ENCODE measurements at places on chromosomes 1 and 21.

DNA sequence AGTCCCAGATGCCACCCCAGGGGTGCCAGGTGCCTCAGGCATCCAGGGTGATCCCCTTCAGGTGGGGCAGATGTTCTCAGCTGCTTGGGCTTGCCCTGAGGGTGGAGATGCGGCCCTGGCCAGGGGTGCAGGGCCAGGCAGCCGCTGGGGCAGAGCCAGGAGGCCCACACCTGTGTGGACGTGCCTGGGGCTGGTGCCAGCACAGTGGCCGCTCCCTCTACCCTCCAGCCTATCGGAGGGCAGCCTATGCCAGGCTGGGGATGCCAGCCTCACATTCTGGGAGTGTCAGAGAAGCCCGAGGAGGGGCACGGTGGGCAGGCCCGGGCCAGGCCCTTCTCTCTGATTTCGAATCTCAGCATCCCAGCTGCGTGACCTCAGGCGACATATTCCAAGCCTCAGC is 96.5 kb upstream of the WNT4 start:
- no peaks in the 10 kb centered on the region for H3K36me3 ChIP-seq
- no peak overlapping the region for H3K27ac ChIP-seq
- no peaks in the 10 kb centered on the region for H3K4me1 ChIP-seq
- no peak overlapping the region for H3K4me3 ChIP-seq
- no peak for DNase-seq

GRCh38 chr1:230589951-230590350 is 52.3 kb upstream of the COG2 start:
- H3K36me3 ChIP-seq = no peaks in the 10 kb centered on the region
- H3K4me3 ChIP-seq = no peak overlapping the region
- no peak overlapping the region for H3K27ac ChIP-seq
- no peaks in the 10 kb centered on the region for H3K27me3 ChIP-seq

- no peak overlapping the region for H3K4me3 ChIP-seq
- DNase-seq = no peak
- no peaks in the 10 kb centered on the region for H3K27me3 ChIP-seq
These were observed 68.0 kb downstream of the RUNX3 start for GRCh38 chr1:24861821-24862727.

DNA sequence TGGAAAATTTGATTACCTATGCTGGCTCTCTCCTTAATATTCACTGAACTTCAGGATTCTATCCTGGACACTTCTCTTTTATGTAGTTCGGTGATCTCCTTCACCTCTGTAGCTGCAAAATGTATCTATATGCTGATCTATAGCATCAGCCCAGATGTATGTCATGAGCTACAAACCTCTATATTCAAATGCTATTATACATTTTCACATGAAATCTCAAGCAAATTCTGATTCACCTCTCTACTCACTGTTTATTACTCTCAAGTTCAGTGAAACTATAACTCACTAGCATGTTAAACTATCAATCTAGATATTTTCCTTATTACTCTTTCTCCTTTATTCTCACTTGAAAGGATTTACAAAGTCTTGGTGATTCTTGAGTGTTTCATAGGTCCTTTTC is 52.2 kb downstream of the PTPRC start:
- DNase-seq = no peak
- no peak overlapping the region for H3K27ac ChIP-seq
- H3K36me3 ChIP-seq = no peaks in the 10 kb centered on the region
- H3K4me3 ChIP-seq = no peak overlapping the region

GRCh38 chr1:214106375-214106774 is 118.6 kb downstream of the PROX1 start:
- no peak overlapping the region for H3K4me3 ChIP-seq
- H3K27ac ChIP-seq = no peak overlapping the region
- no peaks in the 10 kb centered on the region for H3K36me3 ChIP-seq
- no peak for DNase-seq
- no peaks in the 10 kb centered on the region for H3K4me1 ChIP-seq

DNA sequence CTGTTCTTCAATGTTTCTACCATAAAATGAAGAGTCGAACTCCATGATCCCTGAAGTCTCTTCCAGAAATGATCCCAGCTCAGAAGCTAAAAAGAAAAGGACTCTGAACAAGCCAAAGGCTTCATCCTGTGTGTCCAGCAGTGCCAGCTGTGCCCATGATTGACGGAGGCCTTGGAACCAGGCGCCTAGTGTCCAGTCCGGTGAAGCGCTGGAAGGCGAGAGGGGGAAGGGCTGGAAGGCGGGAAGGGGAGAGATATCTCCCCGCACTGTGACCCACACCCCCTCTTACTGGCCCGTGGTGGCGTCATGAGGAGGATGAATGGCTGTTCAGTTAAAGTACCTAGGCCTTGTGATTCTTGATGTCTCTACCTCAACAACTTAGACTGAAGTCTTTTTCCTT is 10.4 kb upstream of the PLEKHA6 start:
- no peak for DNase-seq
- H3K4me3 ChIP-seq = no peak overlapping the region
- H3K27me3 ChIP-seq = no peaks in the 10 kb centered on the region
- H3K36me3 ChIP-seq = no peaks in the 10 kb centered on the region
- no peak overlapping the region for H3K27ac ChIP-seq

DNA sequence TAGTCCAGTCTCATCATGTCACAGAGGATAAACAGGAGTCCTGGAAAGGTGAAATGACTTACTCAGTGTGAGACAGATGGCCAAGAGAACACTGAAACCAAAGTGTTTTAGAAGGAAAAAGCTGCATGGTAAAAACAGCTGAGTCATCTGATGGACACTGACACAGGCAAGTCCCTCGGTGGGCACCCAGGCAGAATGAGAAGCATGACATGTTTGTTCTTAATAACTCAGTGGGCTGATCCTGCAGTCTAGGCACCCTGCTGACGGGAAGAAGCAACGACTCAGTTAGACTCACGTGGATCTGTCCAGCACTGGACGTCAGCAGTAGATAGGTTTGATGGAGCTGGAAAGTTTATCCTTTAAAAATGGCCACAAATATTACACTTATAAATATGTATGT is 116.9 kb downstream of the RGS7 start:
- H3K4me1 ChIP-seq = no peaks in the 10 kb centered on the region
- H3K27me3 ChIP-seq = no peaks in the 10 kb centered on the region
- no peak overlapping the region for H3K27ac ChIP-seq
- no peak overlapping the region for H3K4me3 ChIP-seq

DNA sequence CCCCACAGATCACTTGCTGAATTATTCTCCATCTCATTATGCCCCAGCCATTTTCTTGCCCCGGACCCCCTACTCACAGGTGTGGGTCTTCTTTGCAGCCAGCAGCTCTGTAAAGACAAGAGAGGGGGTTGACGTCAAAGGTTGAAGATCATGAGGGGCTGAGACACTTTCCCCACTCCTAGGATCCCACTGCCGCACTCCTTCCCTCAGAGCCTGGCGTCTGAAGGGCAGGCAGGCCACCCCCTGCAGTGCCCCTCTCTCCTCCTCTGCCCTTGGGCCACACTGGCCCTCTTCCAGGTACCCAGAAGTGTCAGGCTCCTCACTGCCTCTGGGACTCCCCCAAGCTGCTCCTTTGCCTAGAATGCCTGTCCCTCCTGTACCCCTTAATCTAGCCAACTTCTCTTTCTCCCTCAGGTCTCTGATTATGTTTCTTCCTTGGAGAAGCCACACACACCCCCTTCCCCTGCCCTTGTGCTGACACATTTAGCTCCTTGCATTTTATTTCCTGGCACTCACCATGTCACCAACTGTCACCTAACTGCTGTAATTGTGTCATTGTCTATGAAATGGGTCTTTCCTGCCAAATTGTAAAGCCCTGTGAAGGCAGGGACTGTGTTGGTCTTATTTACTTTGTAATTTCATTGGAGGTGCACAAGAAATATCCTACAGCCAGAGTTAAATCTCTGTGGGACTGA is 2.1 kb downstream of the RORC start:
- no peaks in the 10 kb centered on the region for H3K36me3 ChIP-seq
- no peak overlapping the region for H3K4me3 ChIP-seq
- DNase-seq = no peak
- no peak overlapping the region for H3K27ac ChIP-seq

- no peak overlapping the region for H3K27ac ChIP-seq
- H3K36me3 ChIP-seq = no peaks in the 10 kb centered on the region
- no peaks in the 10 kb centered on the region for H3K27me3 ChIP-seq
- H3K4me3 ChIP-seq = no peak overlapping the region
- no peaks in the 10 kb centered on the region for H3K4me1 ChIP-seq
These were observed 224.7 kb upstream of the GJB5 start for GRCh38 chr1:34529935-34530859.

DNA sequence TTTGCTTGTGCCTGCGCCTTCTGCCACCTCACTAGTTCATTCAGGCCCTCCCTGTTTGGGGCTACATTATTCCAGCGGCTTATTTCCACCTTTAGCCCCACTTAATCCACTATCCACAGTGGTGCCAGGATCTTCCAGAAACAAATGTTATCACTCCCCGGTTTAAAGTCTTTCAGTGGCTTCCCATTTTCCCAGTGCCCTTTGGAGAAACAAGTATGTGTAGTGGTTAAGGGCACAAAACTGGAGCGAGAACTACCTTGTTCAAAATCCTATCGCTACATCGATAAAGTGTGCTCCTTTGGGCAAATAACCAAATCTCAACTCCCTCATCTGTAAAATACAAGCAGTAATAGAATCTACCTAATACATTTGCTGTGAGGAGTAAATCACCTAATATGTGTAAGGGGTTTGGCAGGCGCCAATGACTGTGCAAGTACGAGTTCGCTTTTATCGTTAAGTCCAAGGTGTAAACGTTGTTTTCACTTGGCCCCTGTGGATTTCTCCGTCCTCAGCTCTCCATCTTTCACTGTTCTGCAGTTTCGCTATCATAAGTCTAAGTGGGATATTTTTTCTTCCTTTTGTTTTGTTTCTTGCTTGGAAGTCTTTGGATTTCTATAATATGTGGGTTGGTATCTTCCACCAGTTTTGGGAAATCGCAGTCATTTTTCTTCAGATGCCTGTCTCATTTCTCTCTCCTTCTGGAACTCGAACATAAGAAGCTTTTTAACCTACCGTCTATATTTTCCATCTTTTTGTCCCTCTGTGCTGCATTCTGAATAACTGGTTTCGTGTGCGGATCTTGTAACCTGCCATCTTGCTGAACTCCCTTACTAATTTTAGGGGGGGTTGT is 844 bp upstream of the MEAF6 start:
- no peak for DNase-seq
- peak overlapping the region; percentile 96 for H3K27ac ChIP-seq
- H3K4me1 ChIP-seq = peaks cover 7% of the 10 kb centered on the region
- no peaks in the 10 kb centered on the region for H3K27me3 ChIP-seq
- H3K36me3 ChIP-seq = no peaks in the 10 kb centered on the region

DNA sequence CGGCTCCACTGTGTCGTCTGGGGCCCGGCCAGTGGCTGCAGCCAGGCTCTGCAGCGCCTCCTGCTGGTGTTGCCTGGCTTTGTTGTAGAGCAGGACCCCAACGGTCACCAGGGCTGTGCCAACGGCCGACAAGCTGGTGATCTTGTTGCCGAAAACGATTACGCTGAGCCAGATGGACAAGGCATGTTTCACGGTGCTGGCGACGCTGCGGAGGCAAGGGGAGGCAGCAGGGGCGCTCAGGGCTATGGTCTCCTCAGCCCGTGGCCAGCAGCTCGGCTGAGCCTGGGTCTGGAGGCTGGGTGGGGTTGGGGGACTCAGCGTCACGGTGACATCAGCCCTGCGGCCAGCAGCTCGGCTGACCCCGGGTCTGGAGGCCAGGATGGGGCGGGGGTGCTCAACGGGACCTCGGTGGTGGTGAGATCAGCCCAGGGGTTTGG is 7.0 kb upstream of the CDK11B start:
- no peak overlapping the region for H3K4me3 ChIP-seq
- no peak overlapping the region for H3K27ac ChIP-seq
- no peaks in the 10 kb centered on the region for H3K27me3 ChIP-seq
- no peaks in the 10 kb centered on the region for H3K36me3 ChIP-seq
- no peaks in the 10 kb centered on the region for H3K4me1 ChIP-seq

DNA sequence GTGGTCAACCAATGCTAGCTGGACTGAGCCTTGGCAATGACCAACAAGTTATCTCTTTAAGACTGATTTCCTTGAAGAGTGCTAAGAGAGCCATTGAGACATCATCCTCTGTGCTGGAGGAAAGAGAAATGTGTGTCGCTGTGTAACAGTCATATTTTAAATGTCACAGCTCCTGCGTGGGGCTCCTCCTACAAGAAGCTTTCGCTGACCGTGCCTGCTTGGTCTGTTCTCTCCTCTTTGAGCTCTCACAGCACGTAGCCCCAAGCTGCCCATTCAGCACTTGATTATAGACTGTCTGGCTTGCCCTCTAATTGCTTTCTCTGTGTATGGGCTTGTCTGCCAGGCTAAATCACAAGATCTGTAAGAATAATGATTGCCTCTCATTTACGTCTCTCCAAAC is 221.3 kb downstream of the FOXD2 start:
- no peak for DNase-seq
- H3K27me3 ChIP-seq = no peaks in the 10 kb centered on the region
- H3K4me3 ChIP-seq = no peak overlapping the region
- H3K27ac ChIP-seq = no peak overlapping the region
- H3K36me3 ChIP-seq = no peaks in the 10 kb centered on the region

- no peaks in the 10 kb centered on the region for H3K36me3 ChIP-seq
- H3K27me3 ChIP-seq = no peaks in the 10 kb centered on the region
- H3K27ac ChIP-seq = no peak overlapping the region
- no peak overlapping the region for H3K4me3 ChIP-seq
- H3K4me1 ChIP-seq = no peaks in the 10 kb centered on the region
These were observed 1402.6 kb downstream of the MRPL39 start for GRCh38 chr21:24204641-24205040.

GRCh38 chr1:94999456-95000131 is 72.7 kb upstream of the CNN3 start:
- H3K4me3 ChIP-seq = no peak overlapping the region
- no peak for DNase-seq
- no peaks in the 10 kb centered on the region for H3K36me3 ChIP-seq
- H3K4me1 ChIP-seq = peaks cover 6% of the 10 kb centered on the region
- no peak overlapping the region for H3K27ac ChIP-seq
- H3K27me3 ChIP-seq = no peaks in the 10 kb centered on the region

GRCh38 chr1:177913762-177914540 is 55.9 kb downstream of the SEC16B start:
- H3K36me3 ChIP-seq = no peaks in the 10 kb centered on the region
- no peak for DNase-seq
- no peaks in the 10 kb centered on the region for H3K4me1 ChIP-seq
- H3K27me3 ChIP-seq = no peaks in the 10 kb centered on the region
- no peak overlapping the region for H3K27ac ChIP-seq

GRCh38 chr1:227899141-227899819 is 48.5 kb downstream of the WNT9A start:
- H3K4me1 ChIP-seq = no peaks in the 10 kb centered on the region
- peak; percentile 8 for DNase-seq
- H3K4me3 ChIP-seq = no peak overlapping the region
- no peak overlapping the region for H3K27ac ChIP-seq
- H3K36me3 ChIP-seq = no peaks in the 10 kb centered on the region
- H3K27me3 ChIP-seq = no peaks in the 10 kb centered on the region

DNA sequence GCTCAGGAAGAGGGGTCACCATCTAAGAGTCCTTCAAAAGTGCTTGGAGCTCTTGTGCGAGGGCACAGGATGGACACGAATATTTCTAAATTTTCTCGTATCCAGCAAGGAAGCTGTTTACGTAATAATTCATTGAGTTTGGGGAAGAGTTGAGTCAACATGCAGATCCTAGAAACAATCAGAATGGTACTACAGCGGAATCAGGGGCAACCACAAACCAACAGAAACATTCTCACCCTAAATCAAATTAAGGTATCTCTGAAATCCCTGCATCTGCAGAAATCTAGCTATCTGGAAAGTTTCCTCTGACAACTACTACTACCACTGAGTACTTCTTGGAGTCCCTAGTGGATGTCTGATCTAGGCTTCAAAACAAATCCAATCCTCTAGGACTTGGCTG is 352.4 kb downstream of the LTN1 start:
- no peak for DNase-seq
- no peaks in the 10 kb centered on the region for H3K27me3 ChIP-seq
- no peak overlapping the region for H3K4me3 ChIP-seq
- H3K4me1 ChIP-seq = no peaks in the 10 kb centered on the region
